ENCODE measurements at places on chromosomes 12 and 14.

DNA sequence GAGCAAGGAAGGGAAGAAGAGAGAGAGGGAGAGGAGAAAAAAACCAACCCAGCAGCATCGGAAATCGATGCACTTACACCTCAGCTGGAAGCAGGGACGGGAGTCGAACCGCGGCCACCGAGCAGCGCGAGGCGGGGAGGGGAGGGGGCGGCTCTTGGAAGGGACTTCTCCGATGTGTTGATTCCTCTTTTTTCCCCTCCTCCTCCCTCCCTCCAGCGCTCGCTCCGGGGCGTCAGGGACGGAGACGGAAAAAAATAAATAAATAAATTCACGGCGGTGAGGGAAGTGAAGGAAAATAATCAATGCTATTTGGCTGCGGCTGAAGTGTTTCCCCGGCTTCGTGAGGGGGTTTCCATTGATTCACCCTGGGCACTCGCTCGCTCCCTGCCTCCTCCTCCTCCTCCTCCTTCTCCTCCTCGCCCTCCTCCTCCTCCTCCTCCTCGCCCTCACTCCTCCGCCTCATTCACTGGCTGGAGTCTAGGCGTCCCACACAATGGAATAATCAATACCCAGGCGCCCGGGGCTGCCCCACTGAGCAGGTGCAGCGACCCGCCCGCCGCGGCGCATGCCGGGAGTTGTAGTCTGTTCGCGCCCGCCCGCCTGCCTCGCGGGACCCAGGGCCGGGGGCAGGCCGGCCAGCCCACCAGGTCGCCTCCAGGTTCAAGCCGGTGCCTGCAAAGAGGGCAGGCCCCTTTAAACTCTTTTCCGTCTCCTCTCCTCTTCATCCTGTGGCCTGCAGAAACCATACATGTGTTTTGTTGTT lies at the start of gene ZFHX2:
Gene ZFHX2 (minus strand): TSS at position 500 of the 763 bp plus-strand sequence. CDS start 16,440 bp downstream, outside the sequence.
- DNase-seq, result no peak

- no peak for DNase-seq
Observed at GRCh38 chr12:116319233-116319897, 41.9 kb upstream of the MED13L start.

DNA sequence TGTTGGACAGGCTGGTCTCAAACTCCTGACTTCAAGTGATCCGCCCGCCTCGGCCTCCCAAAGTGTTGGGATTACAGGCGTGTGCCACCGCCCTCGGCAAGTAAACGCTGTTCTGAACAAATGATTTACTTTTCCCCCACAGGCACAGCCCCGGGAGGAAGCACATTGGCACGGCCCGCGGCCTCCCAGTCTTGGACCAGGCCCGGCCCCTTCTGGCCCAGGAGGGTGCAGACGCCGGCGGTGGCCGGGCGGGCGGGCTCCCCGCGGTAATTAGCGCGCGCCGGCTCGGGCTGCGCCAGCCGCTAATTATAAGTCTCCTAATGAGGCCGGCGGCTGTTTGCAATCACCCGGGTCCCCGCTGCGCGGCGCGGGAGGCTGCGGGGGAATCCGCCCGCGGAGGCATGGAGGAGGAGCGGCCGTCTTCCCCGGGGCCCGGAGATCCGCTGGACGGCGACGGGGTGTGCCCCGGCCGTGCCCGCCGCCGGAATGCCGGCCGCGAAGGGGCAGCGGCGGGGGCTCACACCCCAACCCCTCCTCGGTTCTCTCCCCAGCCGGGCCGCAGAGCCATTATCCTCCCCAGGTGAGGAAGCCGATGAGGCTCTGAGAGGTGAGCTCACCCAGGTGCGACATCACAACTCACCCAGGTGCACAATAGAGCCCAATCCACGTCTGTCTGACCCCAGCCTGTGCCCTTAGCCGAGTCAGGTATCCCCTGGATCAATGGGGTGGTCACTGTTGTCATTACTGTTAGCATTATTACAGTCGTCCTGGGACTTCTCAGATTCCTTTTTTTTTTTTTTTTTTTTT lies 3.3 kb upstream of the POP5 start:
- DNase-seq, result no peak

DNA sequence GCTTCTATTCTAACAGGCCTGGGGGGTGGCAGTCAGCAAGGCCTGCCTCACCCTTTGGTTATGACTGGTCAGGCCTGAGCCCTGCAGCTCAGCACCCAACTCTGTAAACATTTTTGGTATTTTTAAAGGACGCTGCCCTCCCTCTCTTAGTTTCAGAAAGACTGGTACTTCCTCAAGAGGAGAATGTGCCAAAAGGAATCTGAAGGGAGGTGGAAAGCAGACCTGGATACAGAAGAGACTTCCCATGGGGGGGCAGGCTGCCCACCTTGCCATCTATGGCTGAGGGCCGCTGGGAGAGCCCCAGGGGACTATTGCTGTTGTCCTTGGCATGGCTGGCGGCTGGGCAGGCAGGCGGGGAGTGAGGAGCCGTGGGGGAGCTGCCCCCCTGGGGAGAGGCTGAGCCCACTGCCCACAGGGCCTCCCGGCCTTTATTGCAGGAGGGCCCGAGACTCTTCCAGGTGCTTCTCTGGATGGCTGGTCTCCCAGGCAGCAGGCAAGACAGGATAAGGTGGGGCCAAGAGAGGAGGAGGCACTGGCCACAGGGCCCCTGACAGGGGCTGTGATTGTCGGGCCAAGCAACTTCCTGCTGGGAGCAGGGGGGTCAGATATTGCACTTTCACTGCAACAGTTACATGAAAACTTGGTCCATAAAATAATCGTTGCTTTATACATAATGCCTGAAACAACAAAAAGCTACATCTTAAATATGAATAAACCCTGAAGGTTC lies 3.5 kb downstream of the ARL6IP4 start:
- no peak for DNase-seq

- no peak for DNase-seq
Observed at GRCh38 chr12:132602572-132603239, 7.7 kb downstream of the LRCOL1 start.

DNA sequence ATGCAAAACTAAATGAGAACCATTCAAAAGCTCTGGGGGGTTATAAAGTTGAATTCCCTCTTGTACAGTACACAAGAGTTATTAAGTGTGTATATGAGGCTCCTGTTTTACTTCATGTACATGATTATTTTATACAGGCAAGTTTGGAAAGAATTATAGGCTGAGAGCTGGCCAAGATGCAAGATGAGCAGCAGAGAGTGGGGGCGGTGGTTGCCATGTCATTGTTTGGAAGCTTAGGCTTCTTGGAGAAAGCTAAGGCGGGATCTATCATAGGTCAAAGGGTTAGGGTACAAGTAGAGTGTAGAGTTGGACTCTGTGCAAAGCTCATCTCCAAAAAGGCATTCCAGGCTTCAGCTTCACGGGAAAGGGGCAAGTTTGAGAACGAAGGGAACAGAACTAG lies 297.1 kb upstream of the TBX3 start:
- DNase-seq, result no peak

GRCh38 chr14:91573894-91574837 lies 64.1 kb upstream of the PPP4R3A start:
- DNase-seq, result no peak

DNA sequence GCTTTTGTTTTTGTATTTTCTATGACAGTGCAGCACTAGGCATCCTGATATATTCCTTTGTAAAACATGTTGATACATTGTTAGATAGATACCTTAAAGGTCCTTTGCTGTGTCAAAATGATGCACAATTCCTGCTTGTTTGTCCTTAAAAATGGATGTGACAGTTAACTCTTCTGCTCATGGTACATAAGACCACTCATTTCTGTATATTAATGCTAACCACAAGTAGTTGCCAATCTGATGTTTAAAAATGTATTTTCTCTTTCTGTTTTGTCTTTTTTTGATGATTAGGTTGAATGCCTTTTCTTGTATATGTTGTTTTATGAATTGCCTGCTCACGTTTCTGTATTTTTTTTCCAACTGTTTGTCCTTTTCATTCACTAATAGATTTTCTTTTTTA lies 35.1 kb downstream of the ATF7IP start:
- no peak for DNase-seq

GRCh38 chr12:121227294-121227693 lies 17.4 kb downstream of the P2RX4 start:
- no peak for DNase-seq

GRCh38 chr12:89067421-89068187 lies 284.7 kb downstream of the DUSP6 start:
- no peak for DNase-seq

GRCh38 chr12:2682296-2683251 lies 112.2 kb upstream of the FKBP4 start:
- DNase-seq, result no peak

DNA sequence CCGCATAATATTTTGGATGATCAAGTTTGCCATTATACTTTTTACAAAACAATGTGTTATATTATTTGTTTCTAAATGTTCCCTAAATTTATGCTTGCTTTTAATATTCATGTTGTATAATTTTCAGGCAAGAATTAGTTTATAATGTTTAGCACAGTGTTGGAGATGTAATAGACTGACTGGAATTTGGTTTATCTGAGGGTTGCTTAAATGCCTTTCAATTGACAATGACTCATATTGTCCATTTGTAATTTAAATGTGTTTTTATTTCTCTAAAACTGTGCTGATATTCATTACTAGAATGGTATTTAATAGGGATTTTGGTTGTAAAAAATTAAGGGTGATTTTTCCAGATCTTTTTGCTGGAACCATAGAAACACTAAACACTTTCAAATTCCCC lies 788.4 kb downstream of the SLC6A15 start:
- DNase-seq, result no peak

DNA sequence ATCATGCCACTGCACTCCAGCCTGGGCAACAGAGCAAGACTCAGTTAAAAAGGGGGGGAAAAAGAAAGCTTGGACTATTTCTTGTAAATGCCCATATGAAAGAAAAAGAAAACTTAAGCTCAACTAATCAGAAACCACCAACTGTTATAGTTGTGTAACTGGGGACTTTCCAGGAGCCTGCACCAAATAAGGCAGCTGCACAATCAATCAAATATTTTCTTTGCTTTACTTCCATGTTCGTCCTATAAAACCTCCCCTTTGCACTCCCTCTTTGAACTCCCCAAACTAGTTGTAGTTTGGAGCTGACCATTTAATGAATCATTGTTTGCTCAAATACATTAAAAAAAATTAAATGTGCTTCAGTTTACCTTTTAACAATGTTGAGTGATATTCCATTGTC lies 54.9 kb downstream of the OTOGL start:
- DNase-seq, result no peak

DNA sequence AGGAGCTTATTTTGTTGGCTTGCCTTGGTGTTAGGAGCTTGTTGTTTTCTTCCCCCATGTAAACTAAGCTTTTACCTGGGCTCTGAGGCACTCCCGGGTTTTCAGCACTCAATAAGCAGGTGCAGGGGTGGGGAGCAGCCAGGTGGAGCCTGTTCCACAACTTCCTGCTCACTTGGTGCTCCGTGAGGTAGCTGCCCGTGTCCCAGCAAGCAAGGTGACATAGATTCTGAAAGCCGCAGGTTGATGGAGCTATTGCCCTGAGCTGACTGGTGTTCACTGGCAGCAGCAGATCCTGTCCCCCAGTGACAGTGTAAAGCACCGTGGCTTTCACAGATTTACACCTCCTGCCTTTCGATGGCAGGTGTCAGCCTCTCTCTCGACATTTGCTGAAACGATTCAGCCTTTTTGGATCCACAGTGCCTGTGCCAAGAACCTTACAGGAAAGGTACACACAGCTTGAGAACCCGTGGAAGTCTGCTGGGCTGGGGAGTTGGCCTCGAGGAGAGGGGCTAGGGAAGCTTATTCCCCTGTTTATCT lies 295.7 kb upstream of the FKBP4 start:
- no peak for DNase-seq
